Umbilical cord (tissue), 2 donors: ENCODE measurements at places on chromosomes 1 and 21. TPM values are rescaled to one million over a fixed set of nuclear protein-coding genes. Genes with fewer than 3 reads are reported as not detected.

The GNG4 gene
- total RNA-seq = 1.9 TPM

- DNase-seq = no peak
Measured at GRCh38 chr1:205286335-205286950, 35.1 kb downstream of the NUAK2 start.

DNA sequence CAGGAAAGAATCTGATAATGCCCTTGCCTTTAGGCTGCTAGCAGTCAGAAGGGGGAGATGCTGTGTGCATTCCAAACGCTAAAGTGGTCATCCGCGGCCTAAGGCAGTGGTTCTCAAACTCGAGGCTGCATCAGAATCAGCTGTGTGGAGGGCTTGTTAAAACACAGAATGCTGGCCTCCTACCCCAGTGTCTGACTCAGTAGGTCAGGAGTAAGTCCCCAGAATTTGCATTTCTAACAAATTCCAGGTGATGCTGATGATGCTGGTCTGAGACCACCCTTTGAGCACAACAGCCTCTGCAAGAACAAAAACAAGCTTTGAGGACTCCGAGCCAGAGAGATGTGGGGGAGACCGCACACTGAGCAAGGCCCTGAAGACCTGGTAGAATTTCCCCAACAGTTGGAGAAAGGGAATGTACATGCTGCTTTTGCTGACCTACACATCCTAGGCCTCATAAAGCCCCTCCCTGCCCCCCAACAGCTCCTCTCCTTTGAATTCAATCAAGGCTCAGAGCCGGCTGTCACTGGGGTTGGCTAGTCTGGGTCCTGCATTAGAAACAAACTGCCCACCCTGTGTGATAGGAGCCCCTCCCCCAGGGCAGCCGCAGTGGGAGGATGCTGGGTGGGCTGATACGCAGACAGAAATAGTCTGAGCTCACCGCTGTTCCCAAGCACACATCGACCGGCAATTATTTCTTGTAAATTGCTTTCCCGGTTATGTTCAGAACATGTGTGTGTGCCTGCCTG is 27.1 kb downstream of the SHISAL2A start:
- DNase-seq = no peak

DNA sequence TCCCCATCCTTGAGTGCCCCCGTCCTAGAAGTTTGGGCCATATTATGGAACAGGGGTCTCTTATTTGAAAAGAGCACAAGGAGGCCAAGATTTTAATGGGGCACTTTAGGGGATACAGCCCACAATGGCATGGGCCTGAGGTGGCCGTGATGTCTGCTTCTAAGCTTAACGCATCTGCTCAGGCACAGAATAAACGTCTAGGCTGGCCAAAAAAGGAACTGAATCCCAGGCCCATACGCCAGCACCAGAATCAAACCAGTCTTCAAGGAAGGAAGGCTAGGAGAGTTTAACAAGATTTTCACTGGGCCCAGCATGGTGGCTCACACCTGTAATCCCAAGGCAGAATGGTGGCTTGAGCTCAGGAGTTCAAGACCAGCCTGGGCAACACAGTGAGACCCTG is 9.2 kb upstream of the SARS1 start:
- DNase-seq = no peak
